ENCODE measurements at places on chromosomes 16 and 17.

- DNase-seq: no peak
Observed at GRCh38 chr16:55571191-55571897, 4.9 kb downstream of the CAPNS2 start.

GRCh38 chr17:37365589-37365988 is 10.2 kb upstream of the C17orf78 start:
- no peak for DNase-seq

DNA sequence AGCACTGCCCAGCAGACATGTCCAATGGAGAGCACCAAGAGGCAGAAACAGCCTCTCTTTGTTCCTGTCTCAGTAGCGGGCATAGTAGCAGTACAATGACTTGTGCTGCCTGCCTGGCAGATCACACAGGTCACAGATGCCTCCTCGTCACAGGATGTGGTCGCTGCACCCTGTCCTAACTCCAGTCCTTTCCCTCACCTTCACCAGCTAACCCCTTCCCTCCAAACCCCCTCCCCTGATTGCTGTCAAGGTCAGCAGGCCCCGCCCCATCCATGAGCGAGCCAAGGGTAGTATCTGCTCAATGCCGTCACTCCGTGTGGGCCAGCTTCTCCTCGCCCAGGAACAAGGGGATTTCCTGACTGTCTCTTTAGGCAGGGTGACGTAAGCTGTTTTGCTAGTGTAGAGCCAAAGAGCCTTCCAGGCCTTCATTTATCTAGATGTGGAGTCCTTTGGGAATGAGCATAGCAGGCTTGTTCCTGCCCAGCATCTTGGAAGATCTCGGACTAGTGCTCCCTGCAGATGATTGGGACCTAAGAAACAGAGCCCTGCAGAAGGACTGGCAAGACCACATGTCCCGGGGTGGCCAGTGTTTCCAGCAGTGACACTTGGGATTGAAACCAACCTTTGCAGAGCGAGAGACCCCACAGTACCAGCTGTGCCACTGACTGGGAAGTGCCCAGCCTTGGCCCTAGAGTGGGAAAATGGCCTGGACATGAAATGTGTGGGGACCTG is 75.9 kb upstream of the TNRC6C start:
- no peak for DNase-seq

DNA sequence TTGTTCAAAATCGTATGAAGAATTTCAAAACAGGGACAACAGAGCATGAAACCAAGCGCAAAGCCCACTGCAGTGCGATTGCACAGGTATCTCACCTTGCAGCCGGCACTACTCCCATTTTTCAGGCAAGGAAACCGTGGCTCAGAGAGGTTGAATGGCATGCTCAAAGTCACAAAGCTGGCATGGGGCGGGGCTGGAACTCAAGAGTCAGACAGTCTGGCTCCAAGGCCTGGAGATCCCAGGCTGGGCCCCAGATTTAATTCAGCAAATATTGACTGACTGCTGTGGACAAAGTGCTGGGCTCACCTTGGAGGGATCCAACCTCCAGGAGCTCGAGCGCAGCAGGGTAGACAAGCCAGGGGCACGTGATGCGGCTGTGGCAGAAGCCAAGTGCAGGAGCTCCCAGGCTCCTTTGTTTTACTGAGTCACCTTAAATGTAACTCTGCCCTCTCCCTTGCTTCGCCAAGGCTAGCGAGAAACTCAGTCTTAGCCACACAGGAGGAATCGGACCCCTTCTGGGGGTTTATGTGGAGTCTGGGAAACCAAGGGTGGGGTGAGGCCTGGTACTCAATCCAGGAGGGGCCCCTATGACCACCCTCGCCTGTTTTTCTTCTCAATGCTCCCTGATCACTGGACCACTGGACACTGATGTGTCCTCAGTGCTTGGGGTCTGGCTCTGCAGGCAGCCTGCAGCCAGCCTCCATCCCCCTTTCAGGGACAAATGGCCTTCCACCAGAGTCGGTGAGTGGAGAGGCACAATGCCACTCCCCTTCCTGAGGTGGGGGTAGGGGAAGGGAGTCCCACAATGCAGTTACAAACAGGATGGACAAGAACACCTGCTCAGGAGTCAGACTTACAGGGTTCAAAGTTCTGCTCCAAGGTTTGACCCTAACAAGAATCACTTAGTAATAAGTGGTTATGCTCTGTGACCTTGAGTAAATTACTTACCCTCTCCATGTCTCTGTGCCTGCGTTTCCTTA is 3.9 kb upstream of the SPATA20 start:
- DNase-seq: no peak

DNA sequence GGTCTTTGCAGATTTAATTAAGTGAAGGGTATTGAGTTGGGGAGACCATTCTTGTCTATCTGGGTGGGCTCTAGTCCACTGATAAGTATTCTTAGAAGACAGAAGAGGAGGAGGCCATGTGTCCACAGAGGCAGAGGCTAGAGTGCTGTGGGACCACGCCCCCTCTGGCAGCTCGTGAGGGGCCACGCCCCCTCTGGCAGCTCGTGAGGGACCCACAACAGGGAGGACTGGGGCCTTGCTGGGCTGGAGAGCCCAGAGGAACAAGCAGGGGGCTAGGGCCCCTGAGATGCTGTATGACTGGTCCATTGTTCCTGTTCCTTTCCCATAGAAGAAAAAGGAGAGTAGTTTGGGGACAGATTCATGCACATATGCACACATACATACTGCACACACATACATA is 106.8 kb downstream of the METRNL start:
- no peak for DNase-seq

DNA sequence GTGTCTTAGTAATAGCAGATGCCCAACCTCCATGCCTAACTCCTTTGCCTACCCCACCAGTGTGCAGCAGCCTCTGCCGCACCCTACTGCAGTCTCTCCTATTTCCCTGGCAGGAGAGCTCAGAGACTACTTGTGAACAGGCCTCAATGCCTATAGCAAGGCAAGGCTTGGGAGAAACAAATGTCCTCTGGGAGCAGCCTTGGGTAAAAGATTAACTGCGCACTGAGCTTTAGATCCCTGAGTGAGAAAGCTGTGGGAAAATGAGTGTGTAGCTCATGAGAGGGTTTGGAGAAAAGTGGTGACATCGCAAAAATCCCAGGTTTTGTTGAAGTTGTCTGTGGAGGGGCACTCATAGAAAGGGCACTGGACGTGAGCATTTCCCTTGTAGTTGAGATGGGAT is 335.8 kb downstream of the WWOX start:
- DNase-seq: no peak

DNA sequence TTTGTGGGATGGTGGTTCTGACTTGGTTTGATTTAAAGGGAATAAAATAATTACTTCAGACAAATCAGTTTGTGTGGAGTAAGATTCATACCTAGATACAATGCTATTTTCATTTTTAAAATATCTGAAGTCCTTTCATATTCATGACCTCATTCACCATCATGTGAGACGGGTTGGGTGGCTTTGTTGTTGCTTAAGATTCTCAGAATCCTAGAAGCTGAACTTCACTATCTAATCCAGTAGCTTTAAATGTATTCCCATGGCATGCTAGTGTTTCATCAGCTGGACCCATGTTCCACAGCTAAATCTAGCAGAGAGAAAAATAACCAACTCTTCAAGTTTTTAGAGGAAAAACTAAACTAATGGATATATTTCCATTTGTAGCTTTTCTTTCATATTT is 2.7 kb upstream of the AMFR start:
- no peak for DNase-seq

DNA sequence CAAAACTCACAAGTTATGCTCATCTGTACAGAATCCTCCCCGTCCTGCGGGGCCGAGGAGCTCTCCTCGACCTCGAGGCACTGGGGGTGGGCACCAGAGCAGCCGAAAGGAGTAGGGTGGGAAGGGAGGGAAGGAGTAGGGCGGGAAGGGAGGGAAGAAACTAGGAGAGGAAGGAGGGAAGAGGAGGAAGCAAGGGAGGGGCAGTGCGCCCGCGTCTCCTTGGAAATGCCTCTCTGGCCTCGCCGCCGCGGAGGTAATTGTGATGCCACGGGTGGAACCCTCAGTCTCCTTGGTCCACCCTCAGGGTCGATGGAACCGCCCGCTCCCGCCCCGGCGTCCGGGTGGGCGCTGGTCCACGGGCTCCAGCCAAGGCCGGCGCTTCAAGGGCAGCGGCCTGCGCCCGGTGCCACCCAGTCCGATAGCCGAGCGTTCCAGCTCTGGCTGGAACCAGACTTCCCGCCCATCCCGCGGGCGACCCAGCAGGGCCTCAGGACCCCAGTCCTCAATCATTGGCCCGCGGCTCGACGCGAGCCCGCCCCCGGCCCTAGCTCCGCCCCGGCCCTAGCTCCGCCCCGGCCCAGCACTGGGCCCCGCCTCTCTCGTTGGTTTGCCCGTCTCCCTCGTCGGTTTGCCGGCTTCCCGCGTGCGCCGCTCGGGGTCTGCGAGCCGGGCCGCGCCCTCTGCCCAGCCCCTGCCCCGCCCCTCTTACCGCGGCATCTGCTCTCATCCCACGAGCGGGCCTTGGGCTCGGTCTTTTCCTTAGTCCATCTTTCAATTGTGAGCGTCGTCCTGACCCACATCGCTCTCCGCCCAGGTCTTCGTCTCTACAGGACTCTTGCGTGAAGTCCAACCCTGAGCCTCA is 596 bp downstream of the PROCA1 start:
- DNase-seq: peak; percentile 41

DNA sequence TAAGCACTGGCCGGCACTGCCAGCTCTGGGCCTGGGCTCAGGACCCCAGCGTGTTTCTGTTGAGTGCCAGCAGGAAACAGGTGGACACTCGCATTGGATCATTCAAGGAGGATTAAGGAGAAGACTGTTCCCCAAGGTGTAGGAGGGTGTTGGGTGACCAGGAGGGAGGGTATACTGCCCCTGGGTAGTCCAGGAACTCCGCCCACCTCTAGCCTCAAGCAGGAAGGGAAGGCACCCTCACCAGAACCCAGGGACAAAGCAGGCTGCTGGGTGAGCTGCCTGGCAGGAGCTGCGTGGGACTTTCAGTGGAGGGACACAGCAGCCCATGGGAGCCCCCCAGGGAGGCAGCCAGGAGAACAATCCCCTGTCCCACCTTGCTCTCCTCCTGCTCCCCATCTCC is 7.7 kb upstream of the RAB37 start:
- no peak for DNase-seq

GRCh38 chr16:51766739-51767138 is 615.7 kb upstream of the SALL1 start:
- DNase-seq: no peak

DNA sequence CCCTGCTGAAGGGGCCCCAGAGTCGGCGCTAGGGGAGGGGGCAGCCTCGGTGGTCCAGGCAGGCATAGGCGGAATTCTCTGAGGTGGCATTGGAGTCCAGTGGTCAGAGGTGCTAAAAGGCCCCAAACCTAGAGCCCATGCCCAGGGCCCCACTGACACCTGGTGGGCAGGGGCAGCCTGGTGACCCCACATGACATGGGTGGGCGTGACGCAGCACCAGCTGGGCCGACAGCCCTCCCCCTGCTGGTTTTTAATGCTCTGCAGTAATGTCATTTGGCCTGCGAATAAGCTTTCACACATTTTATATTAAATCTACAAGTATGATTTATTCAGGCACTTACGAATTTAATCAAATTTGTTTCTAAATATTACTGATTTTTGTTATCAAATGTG is 2.1 kb upstream of the RNPS1 start:
- no peak for DNase-seq

GRCh38 chr17:7406235-7406825 is 1.3 kb upstream of the NLGN2 start:
- DNase-seq: no peak

- DNase-seq: no peak
Observed at GRCh38 chr16:76370344-76370743, 93.1 kb downstream of the CNTNAP4 start.

- DNase-seq: no peak
Observed at GRCh38 chr17:69326377-69327059, 415 bp downstream of the ABCA5 start.

DNA sequence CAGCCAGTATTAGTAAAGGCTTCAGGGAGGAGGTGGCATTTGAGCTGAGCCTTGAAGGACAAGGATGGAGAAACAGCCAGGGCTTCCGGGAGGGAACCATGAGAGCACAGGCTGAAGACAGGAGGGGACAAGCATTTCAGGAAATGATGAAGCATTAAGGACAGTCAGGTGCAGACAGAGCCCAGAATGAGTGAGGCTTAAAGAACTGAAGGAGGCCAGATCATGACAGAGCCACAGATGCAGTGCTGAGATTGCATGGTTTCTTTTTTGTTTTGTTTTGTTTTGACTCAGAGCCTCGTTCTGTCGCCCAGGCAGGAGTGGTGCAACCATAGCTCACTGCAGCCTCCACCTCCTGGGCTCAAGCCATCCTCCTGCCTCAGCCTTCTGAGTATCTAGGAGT is 211.5 kb downstream of the SOX9 start:
- DNase-seq: no peak

GRCh38 chr17:10617120-10617505 is 40.0 kb downstream of the MYH3 start:
- no peak for DNase-seq

GRCh38 chr17:59842901-59843652 is 49.7 kb downstream of the TUBD1 start:
- DNase-seq: no peak

DNA sequence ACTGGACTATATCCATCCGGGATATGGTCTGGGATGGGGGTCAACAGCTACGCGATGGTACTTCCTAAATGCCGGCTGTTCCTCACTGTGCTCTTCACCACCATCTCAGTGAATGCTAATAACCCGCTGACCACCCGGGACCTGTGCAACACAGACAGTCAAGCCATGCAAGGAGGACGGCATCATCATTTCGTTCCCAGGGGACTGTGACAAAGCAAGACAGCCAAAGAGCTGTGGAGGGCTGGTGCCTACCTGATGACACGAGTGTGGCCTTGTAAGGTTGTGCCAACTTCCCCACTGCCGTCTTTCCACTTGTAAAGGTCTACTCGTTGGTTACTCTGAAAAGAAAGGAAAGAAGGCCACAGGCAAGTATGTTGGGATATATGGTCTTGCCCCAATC is 33.7 kb downstream of the WDR59 start:
- no peak for DNase-seq

DNA sequence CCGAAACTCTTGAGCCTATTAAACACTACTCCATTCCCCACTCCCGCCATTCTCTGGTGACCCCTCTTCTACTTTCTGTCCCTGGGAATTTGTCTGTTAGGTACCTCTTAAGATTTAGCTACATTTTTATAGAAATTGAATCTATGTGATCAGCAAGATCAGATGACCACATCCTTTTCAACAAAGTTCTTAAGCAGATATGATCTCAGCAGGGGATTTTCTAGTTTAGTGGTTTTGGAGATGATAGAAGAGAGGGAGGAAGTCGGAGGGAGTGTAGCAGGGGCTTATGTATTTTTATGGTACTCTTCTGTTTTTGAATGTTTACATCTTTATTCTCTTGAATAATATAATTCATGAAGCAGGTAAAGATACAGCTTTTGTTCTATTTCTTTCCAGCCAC is 40.8 kb downstream of the RPA1 start:
- DNase-seq: no peak

GRCh38 chr17:66964930-66965800 is 658 bp downstream of the CACNG4 start:
- DNase-seq: no peak

GRCh38 chr17:57639381-57639780 is 105.7 kb downstream of the CCDC182 start:
- DNase-seq: no peak
